ENCODE measurements at places on chromosomes 13 and 19.

DNA sequence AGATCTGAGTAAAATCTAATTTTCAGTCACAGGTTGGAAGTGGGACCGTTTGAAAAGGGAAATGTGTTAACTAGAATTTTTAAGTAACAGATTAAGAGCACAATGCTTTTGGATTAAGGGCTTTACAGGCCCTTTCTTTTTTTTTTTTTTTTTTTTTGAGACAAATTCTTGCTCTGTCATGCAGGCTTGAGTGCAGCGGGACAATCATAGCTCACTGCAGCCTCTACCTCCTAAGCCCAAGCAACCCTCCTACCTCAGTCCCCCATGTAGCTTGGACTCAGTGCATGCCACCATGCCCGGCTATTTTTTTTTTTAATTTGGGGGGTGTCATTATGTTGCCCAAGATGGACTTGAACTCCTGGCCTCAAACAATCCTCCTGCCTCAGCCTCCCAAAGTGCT, 363.7 kb downstream of the LIG4 start:
- no peak for DNase-seq

DNA sequence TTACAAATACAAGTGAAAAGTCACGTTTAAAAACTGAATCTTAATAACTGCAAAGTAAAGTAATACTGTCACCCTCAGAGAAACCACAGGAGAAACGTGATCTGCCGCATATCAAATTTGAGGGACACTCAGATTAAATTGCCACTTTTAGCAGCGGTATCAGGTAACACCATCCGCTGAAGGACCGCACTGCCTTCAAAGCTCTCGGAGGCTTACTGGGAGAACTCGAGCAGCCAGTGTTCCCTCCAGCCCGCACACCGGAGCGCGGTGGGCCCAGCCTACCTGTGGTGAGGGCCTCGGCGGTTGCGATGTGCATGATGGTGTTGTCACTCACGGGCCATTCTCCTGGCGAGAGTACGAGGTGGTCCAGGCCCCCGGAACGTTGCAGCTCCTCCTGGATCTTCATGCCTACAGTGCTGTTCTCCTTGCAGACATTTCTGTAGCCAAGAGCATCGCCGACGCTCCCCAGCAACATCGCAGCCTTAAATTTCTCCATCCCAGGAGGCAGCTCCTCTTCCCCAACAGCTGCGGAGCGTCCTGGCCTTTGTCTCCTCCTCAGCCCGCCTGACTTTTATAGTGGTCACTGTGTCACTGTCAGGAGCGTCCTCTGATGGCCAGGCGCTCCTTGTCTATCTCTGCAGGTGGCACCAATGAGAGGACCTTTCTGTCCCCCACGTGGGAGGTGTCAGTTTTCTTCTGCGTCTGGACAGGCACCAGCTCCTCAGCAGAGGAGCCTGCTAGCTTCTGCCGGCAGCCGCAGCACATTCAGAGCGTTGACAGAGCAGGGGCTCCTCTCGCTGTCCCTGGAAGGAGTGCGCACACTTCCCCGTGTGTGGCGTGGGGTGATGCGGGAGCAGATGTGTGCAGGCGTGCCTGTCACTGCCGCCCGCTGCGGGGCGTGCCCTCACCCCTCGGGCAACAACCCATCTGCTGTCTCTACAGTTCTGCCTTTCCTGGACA, at the start of gene ADPRHL1:
Gene ADPRHL1 (minus strand): TSS at position 547 of the 960 bp plus-strand sequence. CDS start 51 bp downstream, at position 496.
- DNase-seq = peak; percentile 42

DNA sequence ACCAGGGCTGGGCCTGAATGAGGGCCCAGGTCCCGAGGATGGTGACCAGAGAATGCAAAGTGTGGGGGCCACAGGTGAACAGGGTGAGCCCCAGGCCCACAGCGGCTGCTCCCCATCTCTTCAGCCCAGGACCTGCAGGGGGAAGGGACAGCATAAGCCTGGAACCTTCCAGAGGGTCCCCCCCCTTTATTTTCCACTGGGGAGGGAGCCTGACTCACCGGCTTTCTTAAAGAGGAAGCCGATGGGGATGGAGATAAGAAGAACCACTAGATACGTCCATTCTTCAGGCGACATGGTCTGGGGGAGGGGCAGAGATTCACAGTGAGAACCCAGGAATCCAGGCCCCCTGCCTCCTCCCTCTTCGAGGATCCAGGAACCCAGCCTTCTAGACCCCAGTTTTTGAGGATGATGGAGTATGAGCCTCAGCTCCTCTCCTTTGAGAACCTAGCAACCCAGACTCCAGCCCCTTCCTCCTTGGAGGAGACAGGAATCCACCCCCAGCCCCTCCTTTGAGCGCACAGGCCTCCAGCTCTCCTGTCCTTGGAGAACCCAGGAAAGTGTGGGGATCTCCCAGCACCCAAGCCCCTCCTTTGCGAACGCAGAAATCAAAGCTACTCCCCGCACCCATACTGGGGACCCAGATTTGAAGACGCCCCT, 1.0 kb downstream of the MBOAT7 start:
- DNase-seq = no peak

DNA sequence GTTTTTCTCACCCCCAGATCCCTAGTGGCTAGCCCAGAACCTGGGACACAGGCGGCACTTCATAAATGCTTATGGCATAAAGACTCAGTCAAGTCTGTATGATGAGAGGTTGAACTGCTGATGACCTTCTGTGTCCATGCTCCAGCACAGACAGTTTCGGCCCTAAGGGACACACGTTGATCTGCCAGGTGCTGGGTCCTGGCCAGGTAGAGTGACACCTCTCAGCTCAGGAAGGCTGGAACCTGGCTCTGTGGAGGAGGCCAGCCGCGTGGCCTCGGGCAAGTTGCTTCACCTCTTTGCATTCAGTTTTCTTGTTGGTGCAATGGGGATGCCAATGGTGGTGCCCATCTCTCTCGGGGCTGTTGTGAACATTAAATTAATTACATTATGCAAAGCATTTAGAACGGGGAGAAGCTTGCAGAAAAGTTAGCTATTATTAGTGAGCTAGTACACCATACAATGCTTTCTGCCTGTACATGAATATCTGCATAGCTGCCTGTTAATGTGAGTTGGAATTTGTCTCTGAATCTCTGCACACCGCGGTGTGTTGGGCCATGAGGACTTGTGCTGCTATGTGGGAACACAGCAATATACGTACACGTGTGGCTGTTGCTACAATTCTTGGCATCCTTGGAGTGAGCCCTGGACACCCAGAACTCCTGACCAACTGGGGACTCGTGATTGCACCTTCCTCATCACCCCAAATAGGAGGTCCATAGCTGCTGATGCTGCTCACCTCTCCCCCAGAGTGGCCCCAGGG, 8.4 kb downstream of the GADD45B start:
- no peak for DNase-seq

DNA sequence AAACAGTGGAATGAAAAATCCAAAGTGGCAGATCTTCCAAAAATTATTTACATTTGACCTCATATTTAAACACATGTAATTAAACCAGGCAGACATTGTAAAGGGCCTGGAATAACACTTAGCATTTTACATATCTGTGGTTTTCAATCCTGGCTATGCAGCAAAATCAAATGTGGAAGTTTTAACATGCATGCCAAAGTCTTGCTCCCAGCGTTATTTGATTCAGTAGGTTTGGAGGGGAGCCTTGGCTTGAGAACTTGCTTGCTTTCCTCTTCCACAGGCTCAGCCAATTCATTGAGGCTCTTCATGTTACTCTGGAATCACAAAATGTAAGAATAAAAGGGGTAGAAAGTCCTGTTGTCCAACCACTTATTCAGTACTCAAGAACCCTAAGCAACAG, 42.5 kb upstream of the INTS6 start:
- no peak for DNase-seq

DNA sequence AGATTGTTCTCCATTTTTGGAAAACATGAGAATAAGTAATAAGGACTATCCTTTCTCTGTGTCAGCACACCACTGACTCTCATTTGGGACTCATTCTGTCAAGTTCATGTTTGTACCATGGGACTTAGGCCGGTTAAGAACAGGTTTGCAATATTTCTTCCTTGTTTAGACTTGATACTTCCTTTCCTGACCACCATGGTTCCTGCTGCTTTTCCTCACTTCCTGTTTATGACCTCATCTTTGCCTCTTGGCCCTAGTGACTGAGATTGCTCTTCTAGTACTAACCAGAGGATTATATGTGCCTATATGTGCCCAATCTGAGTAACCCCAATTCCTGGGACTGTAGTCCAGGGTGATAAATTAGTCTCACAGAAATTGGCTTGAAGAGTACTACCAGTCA, 32.5 kb upstream of the NDFIP2 start:
- no peak for DNase-seq

GRCh38 chr19:30439310-30439709, 67.1 kb downstream of the ZNF536 start:
- no peak for DNase-seq

- DNase-seq = no peak
Measured at GRCh38 chr13:78022164-78022877, 103.7 kb upstream of the EDNRB start.

DNA sequence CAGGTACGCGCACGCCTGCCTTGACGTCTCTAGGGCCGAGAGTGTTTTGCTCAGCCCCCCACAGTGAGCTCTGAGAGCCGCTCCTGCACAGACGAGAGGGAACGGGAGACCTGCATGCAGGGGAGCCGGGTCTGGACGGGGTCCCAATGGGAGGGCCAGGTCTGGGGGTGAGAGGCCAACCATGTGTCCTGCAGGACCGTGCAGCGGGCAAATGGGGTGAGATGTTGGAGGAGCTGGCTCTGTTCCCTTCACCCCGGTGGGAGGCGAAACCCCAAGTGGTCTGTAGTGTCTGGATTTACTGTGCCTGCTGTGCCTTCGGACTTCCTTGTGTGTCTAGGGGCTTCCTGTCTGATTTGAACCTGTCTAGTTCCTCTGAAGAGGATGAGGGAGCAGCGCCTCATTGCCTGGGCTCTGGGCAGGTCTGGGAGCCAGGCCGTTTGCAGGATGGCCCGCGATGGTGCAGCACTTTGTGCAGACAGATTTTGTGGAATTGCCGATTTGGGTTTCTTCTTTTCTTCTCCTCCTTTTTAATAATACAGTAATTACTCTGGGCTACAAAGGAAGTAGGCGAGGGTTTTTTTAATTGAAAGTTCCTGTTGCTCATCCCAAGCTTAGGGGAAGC, 2.1 kb downstream of the CSNK1G2 start:
- peak; percentile 30 for DNase-seq

- no peak for DNase-seq
Measured at GRCh38 chr13:97979051-97979450, 25.6 kb downstream of the IPO5 start.

- DNase-seq = peak; percentile 71
Measured at GRCh38 chr19:12792051-12792852, 966 bp downstream of the JUNB start.

DNA sequence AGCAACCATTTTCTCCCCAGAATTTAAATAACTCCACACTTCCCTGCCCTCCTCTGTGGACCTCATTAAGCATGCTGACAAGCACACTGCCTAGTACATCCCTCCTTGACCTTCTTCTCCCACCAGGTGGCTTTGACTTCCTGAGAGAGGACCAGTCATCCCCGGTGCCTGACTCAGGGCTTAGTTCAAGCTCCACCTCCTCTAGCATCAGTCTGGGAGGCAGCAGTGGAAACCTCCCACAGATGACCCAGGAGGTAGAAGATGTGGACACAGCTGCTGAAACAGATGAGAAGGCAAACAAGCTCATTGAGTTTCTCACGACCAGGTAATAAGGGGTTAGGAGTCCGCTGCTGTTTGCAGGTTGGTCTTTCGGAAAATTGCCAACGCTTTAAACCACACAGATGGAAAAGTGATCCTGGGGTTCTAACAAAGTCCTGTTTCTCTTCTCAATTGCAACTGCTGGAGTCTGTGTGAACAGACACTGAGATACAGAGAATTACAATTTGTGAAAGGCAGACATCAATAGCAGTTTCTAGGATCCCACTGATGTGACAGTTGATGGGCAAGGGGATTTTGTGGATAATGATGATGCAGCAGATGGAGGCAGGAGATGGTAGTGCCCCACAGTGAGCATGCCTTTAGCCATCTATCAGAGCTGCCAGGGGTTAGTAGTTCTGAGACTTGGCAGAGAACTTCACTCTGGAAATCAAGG, 86.7 kb downstream of the ZAR1L start:
- DNase-seq = no peak

- no peak for DNase-seq
Measured at GRCh38 chr13:76330761-76331160, 555.4 kb downstream of the KCTD12 start.

GRCh38 chr13:43424412-43424811, 362.4 kb downstream of the ENOX1 start:
- DNase-seq = no peak

GRCh38 chr19:51546650-51547396, 15.4 kb upstream of the SIGLEC6 start:
- DNase-seq = no peak

- no peak for DNase-seq
Measured at GRCh38 chr19:3176715-3177501, 1.7 kb upstream of the S1PR4 start.

GRCh38 chr19:10418485-10419199, 1.7 kb upstream of the PDE4A start:
- peak; percentile 51 for DNase-seq

DNA sequence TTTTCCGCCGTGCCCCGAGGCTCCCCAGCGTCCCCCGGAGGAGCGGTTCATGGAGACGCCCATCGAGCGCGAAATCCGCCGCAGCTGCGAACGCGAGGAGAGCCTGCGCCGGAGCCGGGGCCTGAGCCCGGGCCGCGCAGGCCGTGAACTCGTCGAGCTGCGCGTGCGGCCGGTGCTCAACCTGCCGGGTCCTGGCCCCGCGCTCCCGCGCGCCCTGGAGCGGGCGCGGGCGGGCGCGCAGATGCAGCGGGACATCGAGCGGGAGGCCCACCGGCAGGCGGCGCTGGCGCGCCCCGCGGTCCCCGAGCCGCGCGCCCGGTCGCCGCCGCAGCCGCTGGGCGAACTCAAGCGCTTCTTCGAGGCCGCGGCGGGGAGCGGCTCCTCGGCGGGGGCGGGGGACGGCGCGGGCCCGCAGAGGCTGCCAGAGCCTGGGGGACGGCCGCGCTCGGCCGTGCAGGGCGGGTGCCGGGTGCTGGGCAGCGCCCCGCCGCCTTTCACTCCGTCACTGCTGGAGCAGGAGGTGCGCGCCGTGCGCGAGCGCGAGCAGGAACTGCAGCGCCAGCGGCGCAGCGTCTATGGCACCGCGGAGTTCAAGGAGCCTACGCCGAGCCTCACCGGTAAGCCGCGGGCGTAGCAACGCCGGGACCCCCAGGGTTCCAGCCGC, 807 bp downstream of the MISP3 start:
- DNase-seq = peak; percentile 88

DNA sequence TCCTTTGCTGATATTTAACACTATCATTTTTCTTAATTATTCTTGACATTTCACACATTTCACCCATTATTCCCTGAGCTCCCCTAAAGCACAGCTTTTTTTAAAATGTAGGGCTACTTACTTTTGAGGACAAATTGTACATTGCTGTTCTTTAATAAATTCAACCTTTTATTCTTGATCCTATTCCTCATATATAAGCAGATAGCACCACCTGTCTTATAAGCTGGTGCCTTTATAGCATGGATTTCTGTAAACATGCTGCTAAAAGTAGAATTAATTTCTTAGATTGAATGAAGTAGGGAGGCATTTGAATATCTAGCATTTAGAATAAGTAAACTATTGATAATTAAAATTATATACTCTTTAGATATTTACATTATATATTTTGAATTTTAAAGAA, 603.4 kb upstream of the PCDH9 start:
- DNase-seq = no peak

Measured in nephron progenitor cell (in vitro differentiated cells).